ENCODE measurements at places on chromosomes 12 and 14.
A peak's percentile ranks its signal among the peaks of the same experiment; 100 is the strongest.

DNA sequence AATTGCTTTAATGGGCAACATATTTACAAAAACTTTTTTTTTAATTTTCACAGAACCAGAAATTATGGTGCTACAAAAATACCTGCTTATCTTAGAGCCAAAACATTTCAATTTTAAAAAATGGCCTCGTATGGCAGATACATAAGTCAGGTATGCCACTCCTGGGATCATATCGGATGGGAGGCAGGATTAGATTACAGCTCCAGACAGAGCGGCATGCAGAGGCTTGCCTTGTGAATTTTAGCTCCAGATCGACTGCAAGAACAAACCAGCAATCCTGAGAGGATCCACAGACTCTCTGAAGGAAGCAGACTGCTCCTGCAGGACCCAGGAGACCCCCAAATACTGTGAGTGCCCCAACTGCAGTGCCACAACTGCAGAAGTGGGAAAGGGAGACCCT lies 169.3 kb upstream of the AMIGO2 start:
- no peak for DNase-seq

DNA sequence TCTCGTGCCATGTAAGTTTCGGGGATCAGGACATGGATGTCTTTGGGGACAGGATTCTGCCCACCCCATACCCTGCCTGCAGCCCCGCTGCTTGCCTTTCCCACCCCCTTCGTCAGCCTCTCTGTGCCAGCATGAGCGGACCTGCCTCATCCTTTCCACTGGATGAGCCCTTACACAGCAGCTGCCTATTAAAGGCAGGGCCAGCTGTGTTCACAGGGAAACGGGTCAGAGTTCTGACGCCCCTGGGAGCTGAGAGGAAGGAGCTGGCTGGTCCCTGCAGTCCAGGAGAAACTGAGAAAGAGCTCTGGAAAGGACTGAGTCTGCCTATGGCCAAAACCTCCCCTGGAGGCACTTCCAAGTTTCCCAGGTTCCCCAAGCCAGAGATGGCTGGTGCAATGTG lies 83.5 kb upstream of the NCOR2 start:
- DNase-seq = no peak

DNA sequence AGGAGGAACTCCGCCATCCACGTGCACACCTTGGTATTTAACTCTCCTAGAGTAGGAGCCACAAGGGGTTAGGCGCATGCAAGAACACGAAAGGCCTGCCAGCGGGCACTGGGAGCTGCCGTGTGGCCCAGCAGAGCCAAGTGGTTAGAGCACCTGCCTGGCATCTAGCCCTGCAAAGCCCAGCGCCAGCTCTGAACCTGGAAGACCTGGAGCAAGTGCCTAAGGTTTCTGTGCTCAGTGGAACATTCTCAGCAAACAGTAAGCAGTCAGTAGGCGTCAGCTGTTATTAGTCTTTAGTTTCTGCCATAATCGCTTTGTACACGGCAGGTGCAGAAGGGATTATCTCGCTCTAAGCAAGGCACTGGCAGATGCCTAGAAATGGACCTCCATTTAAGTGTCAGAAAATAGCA lies 55.4 kb downstream of the SETD3 start:
- no peak for DNase-seq

DNA sequence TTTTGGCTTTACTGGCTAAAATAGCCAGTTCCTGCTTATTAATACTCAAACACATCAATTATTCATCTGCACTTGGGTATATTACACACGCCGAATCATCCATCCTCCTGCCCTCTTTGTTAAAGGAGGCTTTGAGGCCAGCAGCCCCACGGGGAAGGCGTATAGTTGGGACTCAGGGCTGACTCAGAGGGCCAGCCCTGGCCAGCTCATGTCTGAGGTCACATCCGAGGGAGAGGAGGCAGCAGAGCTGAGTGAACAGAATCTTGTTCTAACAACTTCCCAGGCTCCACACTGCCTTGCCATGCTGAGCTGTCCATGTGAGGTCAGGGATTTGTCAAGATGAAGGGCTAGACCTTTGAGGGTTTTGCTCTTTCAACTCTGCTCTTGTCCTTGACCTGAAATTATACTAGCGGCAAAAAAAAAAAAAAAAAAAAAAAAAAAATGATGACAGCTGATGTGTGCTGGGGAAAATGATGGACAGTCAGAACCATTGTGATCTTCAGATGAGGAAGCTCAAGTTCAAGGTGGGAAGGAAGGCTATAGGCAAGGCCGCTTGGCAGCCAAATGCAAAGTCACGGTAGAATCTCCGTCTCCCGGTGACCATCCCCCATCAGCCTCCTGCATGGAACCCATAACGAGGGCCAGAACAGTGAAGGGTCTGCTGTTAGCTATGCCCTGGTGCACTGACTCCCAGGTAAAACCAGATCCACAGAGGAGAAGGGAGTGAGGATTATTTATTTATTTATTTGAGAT lies 12.5 kb upstream of the MARK3 start:
- peak; percentile 98 for DNase-seq

DNA sequence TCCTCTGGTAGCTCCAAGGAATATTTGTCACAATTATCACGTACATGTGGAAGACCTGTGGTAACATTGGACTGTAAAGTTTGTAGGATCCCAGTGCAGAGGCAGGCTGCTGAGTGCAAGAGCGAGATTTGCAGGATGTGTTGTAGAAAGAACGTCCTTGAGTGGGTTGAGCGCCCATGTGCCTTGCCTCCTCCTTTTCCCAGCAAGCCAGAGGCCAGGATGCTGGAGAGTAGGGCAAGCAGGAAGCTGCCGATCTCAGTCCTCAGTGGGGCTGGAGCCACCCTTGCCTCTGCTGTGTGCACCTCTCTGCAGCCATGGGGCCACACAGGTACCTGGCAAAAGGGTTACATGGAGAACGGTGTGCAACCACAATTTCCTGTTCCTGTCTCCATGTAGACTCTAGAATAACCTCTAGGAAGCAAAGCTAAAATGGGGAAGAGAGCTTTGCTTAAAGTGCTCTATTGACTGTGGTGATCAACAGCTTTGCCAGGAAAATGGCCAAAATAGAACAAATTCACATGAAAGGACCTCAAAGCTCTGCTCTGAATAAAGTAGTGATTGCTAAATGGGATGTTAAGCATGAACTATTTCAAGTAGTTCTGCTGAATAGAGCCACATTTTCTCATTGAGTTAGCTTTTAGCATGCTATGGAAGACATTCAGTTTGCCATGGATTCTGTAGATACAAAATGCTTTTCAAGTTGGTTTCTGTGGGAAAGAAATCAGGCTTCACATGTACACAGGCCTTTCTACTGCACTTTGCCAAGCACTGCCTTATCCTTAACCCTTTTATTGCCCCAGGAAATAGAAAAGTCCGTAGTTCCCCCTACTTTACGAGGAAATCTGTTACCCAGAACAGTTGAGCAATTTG lies 37.4 kb downstream of the ANKRD9 start:
- DNase-seq = no peak

DNA sequence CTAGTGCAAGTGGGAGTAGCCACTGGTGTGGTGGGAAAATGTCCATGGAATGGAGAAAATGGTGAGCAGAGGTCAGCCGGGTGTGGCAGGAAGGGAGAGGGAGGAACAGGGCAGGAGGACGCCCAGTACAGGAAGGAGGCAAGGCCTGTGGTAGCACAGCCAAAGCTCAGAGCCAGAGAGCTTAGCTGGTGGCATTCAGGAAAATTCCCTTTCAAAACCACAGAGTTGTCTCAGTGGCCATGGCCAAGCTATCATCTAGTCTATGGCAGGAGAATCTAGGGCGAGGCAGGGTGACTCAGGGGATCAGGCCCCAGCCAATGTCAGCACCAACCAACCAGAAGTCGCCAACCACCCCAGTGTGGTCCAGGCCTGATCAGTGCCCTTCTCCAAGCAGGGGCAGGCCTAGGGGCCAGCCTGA lies 67.7 kb upstream of the DDX11 start:
- no peak for DNase-seq

DNA sequence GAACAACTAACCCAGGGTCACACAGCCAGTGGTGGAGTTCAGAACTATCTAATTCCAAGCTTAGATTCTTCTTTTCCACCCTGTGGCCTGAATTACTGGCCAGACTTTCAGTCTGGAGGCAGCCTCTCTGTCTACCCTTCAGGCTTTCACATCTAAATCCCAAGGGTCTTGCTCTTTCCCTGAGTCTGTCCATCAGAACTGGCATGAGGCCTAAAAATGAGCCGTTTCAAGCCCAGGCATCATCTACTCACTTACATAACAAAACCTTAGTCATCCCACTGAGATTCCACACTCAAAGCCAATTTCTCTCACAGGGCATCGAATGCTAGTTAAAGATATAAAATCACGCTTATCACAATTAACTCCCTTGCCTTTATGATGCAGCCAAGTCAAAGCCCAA lies 1.3 kb upstream of the PTGDR start:
- no peak for DNase-seq

- no peak for DNase-seq
Observed at GRCh38 chr12:78183824-78184223, 353.1 kb downstream of the NAV3 start.

DNA sequence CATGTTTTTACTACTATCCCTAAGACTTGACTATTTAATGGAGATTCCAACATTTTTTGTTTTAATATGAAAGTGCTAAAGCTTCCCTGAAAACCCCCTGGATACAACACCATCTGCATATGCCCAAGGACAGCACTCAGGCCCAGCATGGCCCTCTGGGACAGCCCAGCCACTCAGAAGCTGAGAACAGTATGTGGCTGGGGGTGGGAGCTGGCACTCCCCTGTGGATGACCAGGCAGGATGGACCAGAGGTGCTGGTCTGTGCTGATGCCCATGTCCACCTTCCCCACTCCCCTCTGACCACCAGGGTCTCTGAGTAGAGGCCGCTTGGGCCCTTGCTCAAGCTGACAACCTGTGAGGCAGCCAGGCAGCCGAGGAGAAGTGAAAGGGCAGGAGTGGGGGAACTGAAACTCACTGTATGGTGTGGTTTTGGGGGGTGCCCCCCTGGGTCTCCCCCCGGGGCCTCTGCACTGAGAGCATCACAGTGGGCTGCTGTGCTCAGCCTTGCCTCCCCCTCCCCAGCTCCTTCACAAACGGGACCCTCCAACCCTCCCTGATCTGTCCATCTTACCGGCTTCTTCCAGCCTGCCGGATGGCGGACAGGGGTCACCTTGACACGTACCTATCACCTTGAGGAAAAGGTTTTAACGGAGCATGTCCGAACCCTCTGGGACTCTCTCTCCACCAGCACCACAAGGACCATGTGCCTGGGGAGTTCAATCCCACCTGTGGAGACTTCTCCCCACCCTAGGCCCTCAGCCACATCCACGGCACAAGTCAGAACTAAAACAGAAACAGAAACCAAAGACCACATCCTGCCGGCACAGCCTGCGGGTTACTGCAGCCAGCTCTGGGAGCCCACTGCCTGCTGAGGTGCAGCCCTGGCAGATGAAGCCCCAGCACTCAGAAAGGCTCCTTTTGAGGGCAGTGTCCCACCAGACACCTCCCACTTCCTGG lies at the start of gene TMEM229B:
TMEM229B (minus strand) TSS at position 785 of the 957 bp plus-strand sequence. CDS start 14,798 bp downstream, outside the sequence.
- no peak for DNase-seq

DNA sequence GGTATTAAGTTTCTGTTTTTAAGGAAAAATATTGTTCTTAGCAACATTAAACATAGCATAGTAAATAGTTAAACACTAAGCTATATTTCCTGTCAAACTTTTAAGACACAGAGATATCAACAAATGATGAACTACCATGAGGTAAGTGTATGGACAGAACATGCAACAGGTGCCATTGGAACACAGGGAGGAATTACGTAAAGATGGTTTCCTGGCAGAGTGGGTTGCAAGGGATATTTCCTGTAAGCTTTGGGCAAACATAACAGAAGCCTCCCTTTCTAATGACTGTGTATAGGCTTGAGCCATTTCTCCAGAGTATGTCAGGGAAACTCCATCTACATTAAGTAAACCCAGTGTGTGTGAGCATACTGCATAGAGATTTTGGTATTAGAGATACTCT lies 31.7 kb upstream of the HELB start:
- no peak for DNase-seq
